Stimulated activated CD8-positive, alpha-beta memory T cell treated with anti-CD3 and anti-CD28 coated beads, Interleukin-2, amount 100 ng/mL, for 48 hours (primary cell): ENCODE measurements at places on chromosomes 5 and 9.

DNA sequence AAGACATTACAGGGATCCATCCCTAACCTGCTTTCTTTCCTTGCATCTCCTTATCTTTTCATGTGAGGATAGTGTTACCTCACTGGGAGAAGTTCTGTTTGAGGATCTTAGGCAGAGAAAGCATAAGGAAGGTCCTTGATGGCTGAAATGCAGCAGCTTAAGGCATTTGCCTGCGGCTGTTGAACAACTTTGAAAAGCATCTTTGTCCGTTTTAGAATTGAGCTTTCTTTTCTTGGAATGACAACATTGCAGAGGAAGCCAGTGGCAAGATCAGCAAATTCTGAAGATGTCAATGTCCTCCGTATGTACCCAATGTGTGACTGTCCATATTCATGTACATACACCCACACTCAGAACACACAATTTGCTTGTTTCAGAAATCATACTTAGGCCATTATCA lies 436.2 kb downstream of the GABRG2 start:
- DNase-seq = no peak

DNA sequence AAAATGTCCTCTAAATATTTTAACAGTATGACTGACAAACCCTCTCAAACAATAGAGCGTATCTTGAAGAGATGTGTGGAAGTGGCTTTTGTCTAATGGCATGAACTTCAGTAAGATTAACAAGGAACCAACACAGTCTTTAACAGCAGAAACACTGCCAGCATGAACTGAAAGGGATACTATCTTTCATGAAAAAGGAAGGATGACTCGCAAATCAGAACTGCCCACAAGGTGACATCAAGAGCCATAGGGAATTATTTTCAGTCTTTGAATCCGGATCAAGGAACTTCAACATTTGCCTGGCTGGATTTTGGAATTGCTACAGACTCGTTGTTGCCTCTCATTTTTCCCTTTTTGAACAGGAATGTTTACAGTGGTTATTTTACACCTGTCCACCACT lies 5.1 kb upstream of the HEXB start:
- no peak for DNase-seq

GRCh38 chr9:68454579-68455334 lies 85.9 kb downstream of the TMEM252 start:
- no peak for DNase-seq

DNA sequence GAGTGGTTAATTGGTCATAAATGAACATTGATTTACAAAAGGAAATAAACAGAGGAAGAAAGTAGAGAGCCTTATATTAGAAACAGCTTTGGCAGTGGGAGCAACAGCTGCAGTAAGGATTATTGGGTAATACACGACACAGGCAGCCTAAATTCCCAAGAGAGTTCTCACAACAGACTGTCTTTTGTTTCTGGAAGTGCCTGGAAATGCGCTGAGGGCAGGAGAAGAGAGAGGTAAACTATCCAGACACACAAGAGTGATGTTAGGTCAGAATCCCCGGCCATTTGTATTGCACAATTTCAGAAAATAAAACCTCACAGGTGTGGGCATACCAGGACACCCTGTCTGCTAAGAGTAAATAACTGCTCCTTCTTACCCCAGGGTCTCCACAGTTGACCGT lies 450.4 kb upstream of the CTNND2 start:
- no peak for DNase-seq

GRCh38 chr5:139574641-139575312 lies 13.6 kb downstream of the UBE2D2 start:
- DNase-seq = no peak

DNA sequence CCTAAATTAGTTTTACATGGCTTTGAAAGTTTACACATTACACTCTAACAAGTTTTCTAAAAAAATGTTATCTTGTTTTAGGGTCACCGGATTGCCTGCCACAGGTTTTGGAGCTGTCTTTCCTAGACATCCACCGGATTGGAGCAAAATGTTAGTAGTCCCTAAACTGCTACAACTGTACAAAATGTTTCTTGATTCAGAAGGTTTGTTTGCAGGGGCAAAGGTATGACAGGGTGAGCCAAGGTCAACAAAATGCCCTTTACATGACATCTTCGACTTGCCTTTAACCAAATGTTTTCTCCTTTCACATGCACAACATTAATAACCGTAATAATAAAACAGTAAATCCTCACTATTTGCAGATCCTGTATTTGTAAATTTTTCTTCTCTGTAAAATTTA lies 37.2 kb downstream of the CFAP95 start:
- DNase-seq = no peak

DNA sequence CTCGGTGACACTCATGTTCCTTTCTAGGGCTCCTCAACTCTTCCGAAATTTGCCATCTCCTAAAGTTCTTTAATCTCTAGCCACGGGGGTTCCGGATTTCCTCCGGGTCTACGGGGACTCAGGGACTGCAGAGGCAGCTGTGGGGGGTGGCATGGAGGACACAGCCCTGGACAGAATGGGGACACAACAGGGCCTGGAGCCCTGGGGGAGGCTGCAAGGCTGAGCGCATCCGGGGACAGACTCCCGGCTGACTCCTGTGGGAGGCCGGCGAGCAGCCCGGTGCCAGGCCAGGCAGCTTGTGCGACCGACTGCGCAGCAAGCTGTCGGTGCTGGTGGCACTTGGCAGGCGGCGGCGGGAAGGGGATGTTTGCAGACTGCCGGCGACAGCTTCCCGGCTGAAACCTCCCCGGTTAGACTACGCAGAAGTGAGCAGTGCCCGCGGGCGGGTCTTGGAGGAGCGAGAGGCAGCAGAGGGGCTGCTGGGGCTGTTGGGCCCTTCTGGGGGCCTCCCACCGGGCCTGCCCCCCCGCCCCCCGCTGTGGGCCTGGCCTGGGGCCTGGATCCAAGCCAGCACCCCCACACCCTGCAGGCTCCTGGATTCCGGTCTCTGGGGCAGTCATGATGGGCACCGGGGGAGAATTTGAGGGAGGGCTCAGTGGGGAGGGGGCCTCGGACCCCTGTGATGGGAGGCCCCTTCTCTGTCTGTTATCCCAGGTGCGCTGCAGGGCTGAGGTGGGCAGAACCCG lies 28.7 kb upstream of the UBAC1 start:
- no peak for DNase-seq

DNA sequence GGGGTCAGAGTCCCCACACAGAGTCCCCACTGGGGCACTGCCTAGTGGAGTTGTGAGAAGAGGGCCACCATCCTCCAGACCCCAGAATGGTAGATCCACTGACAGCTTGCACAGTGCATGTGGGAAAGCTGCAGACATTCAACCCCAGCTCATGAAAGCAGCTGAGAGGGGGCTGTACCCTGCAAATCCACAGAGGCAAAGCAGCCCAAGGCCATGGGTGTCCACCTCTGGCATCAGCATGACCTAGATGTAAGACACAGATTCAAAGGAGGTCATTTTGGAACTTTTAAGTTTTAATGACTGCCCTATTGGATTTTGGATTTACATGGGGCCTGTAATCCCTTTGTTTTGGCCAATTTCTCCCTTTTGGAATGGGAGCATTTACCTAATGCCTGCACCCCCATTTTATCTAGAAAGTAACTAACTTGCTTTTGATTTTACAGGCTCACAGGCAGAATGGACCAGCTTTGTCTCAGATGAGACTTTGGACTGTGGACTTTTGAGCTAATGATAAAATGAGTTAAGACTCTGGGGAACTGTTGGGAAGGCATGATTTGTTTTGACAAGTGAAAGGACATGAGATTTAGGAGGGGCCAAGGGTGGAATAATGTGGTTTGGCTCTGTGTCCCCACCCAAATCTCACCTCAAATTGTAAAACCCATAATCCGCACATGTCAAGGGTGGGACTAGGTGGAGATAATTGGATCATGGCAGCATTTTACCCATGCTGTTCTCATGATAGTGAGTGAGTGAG lies 56.3 kb upstream of the ITGA1 start:
- DNase-seq = no peak

DNA sequence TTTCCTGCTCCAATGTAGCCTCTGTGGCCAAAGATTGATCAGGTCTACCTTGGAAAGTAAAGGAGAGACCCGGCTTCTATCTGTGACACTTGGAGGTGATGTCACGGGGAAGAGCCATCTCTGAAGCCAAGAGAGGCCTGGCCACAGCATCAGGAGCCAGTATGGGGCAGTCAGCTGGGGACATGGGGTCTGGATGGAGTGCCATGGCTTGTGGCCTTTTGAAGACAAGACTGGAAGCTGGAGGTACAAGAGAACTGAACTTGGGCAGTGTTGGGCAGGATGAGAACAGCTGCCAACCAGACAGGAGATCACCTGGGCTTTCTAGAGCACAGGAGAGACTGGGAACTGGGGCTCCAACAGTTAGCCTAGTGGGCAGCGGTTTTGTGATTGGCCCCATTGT lies 190.7 kb downstream of the TENT4A start:
- DNase-seq = no peak

- no peak for DNase-seq
Measured at GRCh38 chr5:176436656-176437055, 11.5 kb upstream of the FAF2 start.

- DNase-seq = no peak
Measured at GRCh38 chr5:107157809-107158208, 512.9 kb downstream of the EFNA5 start.

DNA sequence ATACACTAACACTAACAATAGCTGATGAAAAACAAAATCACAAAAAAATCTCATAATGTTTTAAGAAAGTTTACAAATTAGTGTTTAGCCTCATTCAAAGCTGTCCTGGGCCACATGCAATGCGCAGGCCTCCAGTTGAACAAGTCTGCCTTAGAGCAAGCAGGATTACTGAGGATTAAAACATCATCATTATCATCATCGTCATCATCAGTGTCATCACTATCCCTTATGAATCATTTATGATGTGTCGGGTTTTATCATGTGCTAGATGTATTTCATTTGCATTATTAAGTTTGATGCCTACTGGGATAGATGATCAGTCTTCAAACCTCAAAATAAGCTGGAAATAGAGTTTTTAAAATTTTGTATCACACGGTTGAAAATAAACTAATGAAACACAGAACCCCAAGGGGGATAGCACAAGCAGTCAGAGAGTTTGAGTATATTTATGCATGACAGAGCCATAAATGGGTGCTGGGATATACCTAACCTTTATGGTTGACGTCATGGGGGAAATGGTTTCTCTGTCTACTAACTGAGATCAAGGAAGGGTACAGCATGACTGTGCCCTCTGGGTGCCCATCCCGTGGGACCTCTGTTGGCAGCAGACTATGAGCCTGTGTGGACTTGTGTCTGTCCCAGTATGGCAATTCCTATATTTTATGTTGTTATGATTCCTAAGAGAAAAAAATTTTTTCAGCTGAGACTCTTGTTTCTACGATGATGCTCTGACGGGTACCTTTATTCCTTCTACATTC lies 150.3 kb upstream of the ADRA1B start:
- DNase-seq = no peak

- no peak for DNase-seq
Measured at GRCh38 chr9:80375477-80375876, 803.7 kb downstream of the TLE4 start.

DNA sequence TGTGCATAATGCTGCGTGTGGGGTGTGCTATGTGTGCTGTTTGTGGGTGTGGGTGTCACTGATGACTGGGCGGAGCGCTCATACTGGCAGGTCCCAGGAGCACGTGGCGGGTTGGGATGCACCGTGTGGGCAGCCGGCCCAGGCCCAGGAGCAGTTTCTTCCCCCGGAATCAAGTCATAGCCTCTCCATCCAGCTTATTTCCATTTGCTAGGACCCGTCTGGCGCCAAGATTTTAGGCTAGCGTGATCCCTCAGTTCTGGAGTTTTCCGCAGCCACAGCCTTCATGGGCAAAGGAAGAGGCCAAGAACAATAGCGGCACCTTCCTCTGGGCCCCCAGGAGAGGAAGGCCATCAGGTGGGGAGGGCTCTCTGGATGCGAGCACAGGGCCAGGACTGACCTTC lies 43.3 kb upstream of the NEURL1B start:
- no peak for DNase-seq

- DNase-seq = no peak
Measured at GRCh38 chr5:97476852-97477534, 293.9 kb upstream of the RIOK2 start.

DNA sequence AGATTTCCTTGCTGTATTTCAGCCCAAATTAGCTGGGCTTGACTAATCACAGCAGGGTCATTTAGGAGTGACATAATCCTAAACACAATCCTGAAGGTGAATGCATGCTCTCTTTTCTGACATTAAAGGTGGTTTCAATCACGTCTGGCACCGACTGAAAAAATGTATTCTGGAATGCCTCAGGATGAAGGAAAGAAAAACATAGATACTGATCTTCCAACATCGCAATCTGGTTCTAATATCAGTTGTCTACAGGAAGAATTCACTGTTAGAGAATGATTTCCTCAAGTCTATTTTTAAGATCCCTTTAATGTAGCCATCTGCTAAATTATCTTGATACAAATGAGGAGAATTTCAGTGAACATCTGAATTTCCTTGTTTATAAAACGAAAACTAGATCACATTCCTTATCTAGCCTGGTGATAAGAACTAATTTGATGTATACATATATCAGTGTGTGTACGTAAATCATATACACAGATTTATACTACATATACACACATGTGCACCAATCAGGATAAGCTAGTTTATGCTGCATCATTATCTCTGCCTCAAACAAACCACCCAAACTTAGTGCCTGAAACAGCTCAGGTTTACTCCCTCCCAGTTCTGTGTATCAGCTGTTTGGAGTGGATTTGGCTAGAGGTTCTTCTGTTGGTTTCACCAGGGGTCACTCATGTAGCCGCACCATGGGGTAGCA lies 31.3 kb upstream of the TAS2R1 start:
- no peak for DNase-seq

GRCh38 chr5:28483327-28484025 lies 1445.1 kb upstream of the CDH9 start:
- no peak for DNase-seq

- DNase-seq = no peak
Measured at GRCh38 chr5:39270225-39270848, 51.0 kb upstream of the FYB1 start.
